ENCODE measurements at places on chromosomes 12 and 14.
A peak's percentile ranks its signal among the peaks of the same experiment; 100 is the strongest.

GRCh38 chr14:96660667-96661066 lies 136.5 kb upstream of the VRK1 start:
- no peak for DNase-seq

- no peak for DNase-seq
These were observed 22.1 kb downstream of the PRKCH start for GRCh38 chr14:61343471-61343870.

DNA sequence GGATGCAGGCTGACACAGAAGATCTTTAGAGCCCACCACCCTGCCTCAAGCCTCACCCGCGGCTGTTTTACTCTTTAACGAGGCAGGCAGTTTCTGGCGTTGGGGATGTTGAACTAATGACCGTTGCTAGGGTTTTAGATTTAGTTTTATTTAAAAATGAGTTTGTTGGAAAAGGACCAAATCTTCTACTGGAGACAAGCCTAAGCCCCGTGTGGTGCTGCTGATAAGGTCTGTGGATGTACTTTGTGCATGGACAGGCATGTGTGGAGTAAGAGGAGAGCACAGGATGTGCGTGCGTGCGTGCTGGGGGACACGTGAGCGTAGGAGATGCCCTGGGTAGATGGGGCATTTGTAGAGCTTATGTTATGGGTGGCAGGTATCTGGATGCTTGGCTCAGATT lies 5.7 kb downstream of the NTF3 start:
- DNase-seq: no peak

DNA sequence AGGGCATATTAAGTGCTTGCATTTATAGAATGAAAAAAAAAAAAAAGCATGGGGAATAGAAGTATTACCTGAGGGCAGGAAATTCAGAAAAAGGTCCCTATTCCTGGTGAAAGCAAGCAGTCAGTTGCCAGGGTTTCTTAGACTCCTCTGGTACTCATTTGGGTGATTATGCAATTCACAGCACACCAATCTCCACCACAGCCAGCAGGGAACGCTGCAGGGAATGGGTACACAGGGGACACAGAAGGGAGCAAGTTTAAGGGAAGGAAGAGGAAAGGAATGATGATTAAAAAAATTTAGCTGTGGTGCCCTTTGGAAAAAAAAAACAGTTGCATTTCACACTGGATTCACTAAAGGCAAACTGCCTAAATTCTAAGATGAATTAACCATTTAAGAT lies 14.2 kb downstream of the BLTP3B start:
- no peak for DNase-seq

DNA sequence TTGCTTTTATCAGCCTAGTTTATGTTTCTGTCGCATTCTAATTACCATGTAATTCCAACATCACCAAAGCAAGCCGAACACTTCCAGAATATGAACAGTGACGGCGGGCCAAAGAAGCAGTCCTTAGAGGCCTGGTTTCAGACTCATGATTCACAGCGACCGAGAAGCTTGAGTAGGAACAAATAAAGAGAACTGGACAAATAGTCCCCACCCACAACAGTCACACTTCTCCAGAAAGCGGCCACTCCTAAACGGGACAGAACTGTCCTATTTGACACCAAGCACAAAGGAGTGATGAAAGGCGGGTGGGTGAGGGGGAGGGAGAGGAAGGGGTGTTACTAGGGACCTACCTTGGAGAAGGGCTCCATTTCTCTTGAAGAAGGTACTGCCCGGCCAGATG lies 136.4 kb downstream of the FOXN3 start:
- DNase-seq: no peak

GRCh38 chr12:100936661-100937060 lies 142.1 kb downstream of the ANO4 start:
- no peak for DNase-seq

- DNase-seq: no peak
These were observed 87.0 kb downstream of the TSHR start for GRCh38 chr14:81042438-81042837.

DNA sequence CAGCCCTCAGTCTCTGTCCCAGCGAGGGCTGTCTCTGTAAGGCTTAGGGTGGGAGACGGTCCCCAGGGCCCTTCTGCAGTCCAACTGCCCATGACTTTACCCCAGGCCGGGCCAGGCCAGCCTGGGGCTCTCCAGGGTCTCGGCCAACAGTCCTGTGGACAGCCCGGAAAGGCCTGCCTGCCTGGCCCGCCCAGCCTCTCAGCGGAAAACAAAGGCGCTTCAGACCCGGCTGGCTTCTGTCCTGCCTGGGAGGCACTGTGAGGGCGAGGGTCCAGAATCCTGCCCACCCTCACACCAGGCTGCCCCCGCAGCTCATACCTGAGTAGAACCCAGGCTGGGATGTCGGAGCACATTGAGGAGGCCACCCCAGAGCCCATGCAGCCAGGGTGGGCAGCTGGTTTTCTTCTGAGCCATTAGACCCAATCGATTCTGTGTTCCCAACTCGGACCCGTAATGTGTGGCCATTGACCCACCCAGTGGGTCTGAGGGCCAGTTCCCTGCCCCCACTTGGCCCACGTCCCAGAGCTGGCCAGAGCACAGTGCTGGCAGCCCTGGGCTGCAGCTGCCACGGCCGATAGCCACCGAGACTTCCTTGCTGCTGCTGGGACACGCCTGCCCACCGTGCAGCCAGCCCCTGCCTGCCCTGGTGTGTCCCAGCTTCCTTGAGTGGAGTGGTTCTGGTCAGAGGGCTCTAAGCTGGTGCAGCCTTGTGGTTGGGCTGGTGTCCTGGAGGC lies 1.6 kb downstream of the CRIP2 start:
- no peak for DNase-seq

GRCh38 chr12:51405801-51406207 lies 14.6 kb upstream of the GALNT6 start:
- DNase-seq: no peak

DNA sequence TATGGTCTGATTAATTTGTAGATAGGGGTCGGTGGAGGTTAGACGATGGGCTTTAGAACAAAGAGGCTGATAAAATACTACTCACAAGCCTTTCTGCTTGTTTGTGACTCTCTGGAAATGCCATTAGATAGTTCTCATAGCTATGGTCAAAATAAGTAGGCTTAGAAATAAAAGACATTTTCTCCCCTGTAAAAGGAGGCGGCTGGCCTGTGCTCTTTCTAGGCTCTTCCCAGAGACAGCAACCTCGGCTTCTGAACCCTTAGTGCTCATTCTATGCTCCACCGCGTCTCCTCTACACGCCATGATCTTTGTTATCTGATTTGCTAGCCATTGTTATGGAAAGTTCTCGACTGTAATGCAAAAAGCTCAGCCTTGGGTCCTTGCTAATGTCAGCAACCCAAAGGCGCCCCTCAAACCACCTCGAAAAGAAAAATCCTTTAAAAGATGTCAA lies 64.5 kb downstream of the CRADD start:
- DNase-seq: no peak

DNA sequence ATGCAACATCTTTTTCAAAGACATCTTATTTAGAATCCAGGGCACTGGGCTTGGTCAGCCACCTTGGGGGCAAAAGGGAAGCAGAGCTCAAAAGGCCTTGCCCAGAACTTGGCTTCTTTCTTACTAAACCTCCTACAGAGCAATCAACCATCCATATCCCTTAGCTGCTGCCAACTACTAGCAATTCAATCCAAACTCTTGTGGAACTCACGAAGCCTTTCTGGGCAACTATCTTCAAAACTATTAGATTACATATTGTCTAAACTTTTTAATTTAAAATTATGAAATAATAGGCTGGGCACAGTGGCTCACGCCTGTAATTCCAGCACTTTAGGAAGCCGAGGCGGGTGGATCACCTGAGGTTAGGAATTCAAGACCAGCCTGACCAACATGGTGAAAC lies 95.5 kb downstream of the PAWR start:
- no peak for DNase-seq

DNA sequence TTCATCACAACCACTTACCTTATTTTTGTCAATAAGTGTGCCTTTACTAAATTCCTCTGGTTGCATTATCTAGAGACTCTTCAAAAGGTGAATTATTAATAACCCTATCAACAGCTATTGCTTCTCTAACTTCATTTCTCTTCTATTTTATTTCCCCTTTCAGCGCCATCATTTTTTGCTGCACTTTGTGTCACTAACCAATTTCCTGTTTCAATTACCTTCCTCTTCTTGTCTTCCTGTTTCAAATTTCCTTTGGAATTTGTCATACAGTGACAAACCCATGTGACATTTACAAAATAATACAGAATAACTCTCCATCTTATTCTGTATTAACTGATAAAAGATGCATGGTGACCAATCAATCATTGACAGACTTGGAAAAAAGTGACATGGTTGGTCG lies 12.2 kb upstream of the CLEC2A start:
- no peak for DNase-seq

- no peak for DNase-seq
These were observed 521.2 kb downstream of the AACS start for GRCh38 chr12:125586441-125586840.

- DNase-seq: no peak
These were observed 196.4 kb downstream of the RASSF9 start for GRCh38 chr12:85639834-85640233.

- no peak for DNase-seq
These were observed 33.8 kb upstream of the PSMA6 start for GRCh38 chr14:35258420-35258819.

- no peak for DNase-seq
These were observed 1244.9 kb upstream of the SEL1L start for GRCh38 chr14:82778601-82779000.

DNA sequence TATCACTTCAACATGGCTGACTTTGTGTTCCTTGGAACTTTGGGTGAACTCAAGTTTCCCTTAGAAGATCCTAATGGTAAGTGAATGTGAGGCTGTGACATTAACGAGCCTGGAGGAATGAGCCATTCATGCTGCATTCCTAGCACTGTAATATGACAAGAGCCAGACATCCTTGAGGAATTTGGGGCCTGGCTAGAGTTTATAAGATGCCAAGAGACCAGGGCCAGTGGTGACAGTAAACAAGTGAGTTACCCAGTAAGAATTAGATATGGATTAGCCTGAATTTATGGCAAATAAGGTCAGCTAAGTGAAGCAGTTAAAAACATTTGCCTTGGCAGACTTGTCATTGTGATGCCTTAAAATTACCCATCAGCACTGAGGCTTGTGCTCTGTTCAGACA lies 232.4 kb downstream of the AKAP6 start:
- no peak for DNase-seq

- DNase-seq: no peak
These were observed 15.5 kb downstream of the HDAC7 start for GRCh38 chr12:47804171-47804570.

DNA sequence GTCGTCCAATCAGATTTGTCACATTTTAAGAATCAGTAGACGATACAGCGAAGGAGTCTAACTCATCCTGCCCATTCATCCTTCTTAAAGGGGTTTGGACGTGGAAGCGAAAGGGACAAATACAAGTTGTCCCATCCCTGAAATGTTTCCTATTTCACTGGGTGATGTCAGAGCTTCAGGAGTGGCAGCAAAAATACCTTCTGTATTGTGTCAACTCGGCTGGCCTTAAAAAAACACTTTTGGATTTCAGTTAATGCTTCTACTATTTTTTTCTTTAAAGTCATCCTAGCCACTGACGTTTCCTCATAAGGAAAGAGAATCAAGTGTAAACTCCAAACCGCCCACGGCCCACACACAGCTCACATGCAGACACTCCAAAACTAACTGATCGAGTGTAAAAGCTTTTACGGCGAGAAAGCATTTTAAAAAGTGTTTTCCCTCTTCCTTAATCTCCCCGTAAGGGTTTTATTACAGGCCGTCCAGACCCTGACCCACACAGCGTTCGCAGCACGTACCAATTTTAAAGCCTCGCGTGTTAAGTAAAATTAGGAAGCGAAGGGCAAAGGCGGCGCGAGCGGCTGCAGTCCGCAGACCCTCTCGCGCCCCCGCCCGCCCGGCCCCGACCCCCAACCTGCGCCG lies 593 bp downstream of the CFL2 start:
- peak; percentile 26 for DNase-seq

DNA sequence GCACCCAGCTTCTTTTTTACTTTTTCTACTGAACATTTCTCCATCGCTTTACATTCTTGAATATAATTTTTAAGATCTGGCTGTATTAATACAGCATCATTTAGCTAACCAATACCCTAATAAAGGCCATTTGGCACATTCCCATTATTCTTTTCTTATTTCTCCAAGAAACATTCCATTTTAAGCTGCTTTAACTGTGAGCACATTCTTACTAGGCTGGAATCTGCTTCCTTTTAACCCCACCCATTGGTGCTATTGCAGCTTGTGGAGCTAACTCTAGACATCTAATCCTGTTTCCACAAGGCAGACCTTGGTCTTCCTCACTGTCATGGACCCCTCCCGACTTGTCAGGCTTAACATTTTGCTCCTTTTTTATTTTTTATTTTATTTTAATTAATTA lies 15.2 kb downstream of the CALM1 start:
- no peak for DNase-seq

DNA sequence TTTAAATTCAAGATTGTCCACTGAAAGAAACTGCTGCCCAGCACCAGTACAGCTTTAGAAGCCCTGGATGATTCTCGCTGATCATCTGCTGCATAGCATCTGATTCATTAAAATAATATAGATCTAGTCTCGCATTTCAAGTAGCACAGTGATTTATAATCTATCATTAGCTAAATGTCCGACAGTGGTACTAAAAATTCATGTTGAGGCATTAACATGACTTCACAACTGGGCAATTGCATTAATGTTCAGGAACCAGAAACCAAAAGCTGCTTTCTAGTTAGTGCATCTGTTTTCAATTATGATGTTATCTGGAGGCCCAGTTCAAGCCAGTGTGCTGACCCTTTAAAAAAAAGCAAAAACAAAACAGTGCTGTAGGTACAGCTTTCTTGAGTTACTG lies 1987.2 kb upstream of the SEL1L start:
- DNase-seq: no peak
